ENCODE measurements at places on chromosomes 2 and 18. TPM values are rescaled to one million over a fixed set of nuclear protein-coding genes. Genes with fewer than 3 reads are reported as not detected.

DNA sequence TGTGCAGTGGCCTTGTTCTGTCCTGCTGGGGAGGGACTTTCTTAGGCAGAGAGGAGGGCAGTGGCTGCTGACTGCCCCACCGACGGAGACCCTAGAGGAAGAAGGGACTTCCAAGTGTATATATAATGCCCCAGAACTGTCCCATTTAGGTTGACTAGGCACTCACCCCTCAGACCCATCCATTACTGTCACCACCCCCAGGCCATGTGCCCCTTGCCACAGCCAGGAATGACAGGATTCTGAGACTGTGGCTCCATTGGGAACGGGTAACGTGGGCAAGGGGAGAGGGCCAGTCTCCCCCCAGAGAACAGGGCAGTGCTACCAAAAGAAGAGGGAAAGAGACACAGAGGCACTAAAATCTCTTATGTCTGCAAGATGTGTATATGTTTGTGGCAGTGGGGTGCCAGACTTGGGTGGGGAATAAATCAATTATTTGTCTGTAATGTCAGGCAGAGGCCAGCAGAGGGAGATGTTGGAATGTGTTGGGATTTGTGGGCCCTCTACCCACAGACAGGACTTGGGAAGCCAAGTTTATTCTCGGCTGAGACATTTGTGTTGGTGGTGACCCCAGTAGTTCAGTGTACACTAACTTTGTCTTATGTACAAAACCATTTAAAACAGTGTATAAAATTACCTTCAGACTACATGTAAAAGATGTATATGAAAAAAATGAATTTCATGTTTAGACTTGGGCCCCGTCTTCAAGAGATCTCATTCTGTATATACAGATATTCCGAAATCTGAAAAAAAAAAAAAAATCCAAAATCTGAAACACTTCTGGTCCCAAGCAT lies 24.0 kb upstream of the TMEM37 start:
- DNase-seq: peak; percentile 57

GRCh38 chr2:21676676-21677075 lies 552.9 kb downstream of the TDRD15 start:
- no peak for DNase-seq

- no peak for DNase-seq
These were observed 48.0 kb downstream of the NAB1 start for GRCh38 chr2:190696792-190697398.

DNA sequence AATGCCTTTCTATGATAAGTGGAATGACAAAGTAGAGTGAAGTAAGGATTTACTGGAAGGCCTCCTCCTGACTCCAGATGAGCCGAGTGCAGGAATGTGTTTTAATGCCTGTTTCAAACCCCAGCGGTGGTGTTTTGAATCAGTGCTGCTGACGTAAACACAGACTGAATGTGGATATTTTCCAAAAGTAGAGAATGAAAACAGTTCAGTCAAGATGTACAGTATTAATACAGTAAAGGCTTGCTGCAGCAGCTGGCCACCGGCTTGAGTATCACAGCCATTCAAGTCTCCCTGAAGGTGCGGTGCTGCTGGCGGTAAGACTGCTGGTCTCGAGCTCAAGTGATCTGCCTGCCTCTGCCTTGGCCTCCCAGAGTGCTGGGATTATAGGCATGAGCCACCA lies 46.7 kb downstream of the ARHGAP28 start:
- peak; percentile 90 for DNase-seq

- no peak for DNase-seq
These were observed 297.1 kb downstream of the CLIP4 start for GRCh38 chr2:29412197-29412925.

Gene TMEM163
- polyA plus RNA-seq: 0.87 TPM

Gene QPCT
- 8.2 TPM for polyA plus RNA-seq
